ENCODE measurements at places on chromosomes 7 and 10.

DNA sequence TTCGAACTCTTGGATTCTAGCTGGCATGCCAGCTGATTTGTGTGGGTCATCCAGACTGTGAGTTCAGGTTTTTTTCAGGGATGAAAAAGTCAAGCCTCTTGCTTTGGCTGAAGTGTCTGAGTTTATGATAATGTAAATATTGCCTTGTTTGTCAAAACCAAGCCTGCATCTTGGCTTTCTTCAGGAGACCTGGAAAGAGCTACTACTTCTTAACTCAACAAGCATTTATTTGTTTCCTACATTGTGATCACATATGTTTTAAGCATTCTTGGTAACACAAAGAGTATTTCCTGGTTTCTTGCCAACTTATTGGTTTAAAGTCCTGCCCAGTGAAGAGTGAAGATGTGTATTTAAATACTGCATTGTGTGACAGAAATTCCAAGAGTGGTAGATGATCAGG, 407.1 kb downstream of the LRMDA start:
- DNase-seq, result no peak

DNA sequence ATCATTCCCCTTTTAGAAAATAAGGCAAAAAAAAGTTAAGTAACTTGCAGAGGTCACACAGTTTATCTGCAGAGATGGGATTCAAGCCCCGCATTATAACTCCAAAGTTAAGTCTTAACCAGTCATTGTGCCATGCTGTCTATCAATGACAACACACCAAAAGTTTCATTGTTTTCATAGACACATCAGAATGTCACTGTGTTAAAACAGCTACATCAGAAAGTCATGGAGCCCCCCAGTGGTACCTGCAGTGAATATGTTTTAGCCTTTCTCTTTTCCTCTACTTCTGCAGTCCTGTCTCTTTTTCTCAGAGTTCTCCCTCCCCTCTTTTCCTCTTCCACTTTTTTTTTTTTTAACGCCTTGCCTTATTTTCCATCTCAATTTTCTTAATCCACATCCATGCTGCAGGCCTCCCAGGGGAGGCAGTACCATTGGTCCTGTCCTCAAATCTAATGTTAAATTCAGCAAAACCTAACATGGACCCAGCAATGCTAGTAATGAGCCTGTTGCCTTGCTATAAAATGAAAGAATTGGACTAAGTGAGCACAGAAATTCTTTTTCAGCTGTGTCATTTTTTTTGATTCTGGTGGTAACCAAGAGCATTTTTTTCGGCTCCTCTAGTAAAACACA, 3.8 kb upstream of the NRCAM start:
- no peak for DNase-seq

- peak; percentile 50 for DNase-seq
These were observed 43.7 kb downstream of the ANXA8 start for GRCh38 chr10:47440207-47440606.

GRCh38 chr10:129033790-129034272, 433.2 kb upstream of the MGMT start:
- no peak for DNase-seq

DNA sequence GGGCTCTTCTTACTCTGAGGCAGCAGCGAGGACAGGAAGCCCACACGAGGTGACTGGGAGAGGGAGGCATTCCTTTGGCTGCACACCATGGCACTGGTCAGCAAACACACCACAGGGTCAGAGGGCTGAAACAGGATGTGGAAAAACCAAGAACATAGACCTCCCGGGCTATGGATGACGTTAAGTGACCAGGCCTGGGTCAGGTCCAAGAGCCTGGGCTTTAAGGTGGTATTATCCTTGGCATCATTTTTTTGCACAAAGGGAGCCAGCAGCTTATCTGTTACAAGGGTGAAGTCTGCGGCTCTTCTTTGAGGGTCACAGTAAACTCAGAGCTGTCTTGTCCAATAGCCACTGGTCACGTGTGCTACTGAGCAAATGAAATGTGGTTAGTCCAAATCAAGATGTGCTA, 7.0 kb downstream of the WDR91 start:
- DNase-seq, result no peak

- DNase-seq, result no peak
These were observed 166.1 kb downstream of the GRK5 start for GRCh38 chr10:119373294-119374102.

- no peak for DNase-seq
These were observed 90.3 kb downstream of the MYO3A start for GRCh38 chr10:26024303-26024702.
